ENCODE measurements at places on chromosomes 12 and 14.
A peak's percentile ranks its signal among the peaks of the same experiment; 100 is the strongest.

- no peak for DNase-seq
These were observed 28.8 kb upstream of the DTX1 start for GRCh38 chr12:113027726-113028125.

DNA sequence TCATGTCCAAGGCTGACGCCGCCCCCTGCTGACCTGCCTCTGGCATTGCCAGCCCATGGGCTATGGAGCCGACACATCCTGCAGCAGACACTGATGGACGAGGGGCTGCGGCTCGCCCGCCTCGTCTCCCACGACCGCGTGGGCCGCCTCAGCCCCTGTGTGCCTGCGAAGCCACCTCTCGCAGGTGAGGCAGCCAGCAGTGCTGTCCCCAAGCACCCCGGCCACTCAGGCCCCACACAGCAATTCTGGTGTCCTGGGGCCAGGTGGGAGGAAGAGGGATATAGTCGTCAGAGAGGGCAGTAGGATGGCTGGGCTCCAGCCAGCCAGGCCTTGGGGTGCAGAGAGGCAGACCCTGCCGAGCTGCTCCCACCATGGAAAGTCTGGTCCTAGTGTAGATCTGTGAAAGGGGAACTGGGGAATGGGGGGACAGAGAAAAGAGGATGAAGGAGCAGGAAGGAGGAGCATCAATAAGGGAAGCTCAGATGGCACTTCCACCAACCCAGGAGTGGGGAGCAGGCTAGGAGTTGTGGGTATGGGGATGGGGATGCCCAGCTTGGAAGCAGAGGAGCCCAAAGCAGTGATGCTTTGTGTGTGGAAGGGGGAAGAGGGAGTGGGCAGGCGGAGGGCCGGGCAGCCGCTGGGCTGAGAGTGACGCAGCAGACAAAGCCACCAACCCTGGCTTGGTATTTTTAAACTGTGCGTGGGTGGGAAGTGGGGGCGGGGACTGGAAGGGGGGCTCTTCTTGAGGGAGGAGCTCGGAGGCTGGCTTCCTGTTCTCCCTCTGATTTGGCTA is 4.7 kb downstream of the NAB2 start:
- no peak for DNase-seq

DNA sequence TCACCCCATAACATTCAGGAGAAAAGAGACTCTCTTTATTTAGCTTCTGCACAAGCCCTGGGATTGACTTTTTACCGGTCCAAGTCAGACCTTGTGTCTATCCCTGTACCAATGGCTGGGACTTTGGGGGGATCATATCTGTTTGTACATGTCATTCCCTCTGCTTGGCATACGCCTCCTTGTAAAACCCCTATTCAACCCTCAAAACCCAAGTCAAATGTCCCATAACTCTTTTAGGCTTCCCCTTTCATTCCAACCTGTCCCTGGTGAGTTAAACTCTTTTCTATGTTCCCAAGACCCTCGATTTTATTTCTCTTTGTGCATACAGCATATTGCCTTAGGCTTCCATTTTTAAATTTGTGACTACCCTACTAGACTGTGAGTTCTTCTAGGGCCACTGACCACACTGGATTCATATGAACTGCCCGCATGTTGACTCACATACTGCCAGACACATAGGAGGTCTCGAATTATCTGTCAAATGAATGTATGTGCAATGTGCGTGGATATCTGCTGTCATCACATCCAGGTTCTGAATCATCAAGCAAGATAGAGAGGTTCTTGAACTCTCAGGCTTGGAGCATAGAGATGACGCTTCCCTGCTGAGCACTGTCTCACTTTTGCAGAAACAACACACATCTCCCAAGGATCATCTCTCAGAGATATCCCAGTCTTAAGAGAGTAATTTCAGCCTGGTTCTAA is 548.6 kb upstream of the TBX3 start:
- DNase-seq = no peak

DNA sequence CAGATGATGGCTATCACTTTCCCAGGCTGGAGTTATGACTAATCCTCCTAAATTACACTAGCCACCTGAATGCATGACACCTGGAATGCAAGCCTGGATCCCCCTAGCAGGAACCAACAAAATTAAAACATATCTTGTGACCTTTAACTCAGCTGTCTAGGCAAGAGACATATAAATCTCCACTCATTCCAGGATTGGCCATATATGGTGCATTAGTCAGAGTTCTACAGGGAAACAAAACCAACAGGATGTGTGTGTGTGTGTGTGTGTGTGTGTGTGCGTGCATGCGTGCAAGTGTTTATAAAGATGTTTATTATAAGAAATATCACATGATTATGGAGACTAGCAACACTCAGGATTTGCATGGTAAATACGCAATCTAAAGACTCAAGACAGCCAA is 212.8 kb downstream of the KIF21A start:
- DNase-seq = no peak

- no peak for DNase-seq
These were observed 309.4 kb downstream of the BTG1 start for GRCh38 chr12:91836264-91836663.

DNA sequence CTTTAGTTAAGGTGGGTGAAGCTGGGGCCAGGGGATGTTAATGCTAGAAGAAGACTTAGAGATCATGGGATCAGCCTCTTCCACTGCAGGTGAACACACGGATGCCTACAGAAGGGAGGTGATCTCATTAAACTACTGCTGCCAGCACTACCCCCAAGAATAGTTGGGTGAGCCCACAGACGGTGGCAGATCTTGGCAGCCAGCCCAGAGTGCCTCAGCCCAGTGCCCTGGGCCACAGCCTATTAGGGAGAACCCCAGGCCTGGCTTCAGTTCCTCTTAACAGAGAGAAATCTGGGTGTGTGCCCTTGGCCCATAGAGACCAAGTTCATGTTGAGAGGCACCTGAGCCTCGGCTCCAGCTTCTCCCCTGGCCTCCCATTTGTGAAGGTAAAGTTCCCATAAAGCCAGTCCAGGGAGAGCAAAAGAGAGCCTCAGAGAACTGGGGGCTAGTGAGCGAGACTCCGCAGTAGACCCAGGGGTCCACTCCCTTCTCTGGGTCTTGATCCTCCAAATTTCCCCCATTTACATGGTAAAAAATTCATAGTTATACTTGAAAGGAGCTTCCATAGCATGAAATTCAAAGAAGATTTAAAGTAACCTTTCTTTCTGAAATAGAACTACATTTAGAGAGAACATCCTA is 125.0 kb upstream of the CCND2 start:
- no peak for DNase-seq

DNA sequence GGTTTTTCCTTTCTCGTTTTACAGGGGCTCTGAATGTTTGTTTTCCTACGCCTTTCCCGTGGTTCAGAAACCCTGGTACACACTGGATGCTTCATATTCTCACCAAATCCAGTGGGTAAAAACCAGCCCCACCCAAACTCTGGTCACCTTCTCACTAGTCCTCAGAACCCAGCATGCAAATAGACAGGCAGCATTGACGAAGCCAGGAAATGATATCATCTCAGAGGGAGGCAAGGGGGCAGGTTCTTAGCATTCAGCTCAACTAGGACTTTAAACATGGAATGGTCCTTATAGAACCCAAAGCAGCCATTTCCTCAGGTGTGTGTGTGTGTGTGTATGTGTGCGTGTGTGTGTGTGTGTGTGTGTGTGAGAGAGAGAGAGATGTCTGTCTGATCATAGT is 142.0 kb downstream of the KCNK10 start:
- no peak for DNase-seq

DNA sequence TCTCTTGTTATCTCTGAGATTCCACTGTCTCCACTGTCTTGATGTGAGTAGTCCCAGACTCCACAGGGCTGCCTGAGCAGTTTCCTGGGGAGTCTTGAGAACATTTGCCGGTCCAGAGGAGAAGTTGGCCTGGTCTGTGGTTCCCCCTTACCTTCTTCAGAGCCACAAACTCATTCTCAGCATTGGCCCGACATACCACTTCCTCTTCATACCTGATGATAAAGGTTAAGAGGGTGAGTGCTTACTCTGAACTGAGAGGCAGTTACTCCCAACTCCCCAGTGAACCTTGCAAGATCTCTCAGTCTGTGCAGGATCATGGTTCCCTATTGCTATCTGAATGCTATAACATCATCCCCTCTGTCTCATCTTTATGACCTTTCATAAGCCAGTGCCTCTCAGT is 2.6 kb downstream of the KRT84 start:
- no peak for DNase-seq

- DNase-seq = no peak
These were observed 129.9 kb upstream of the FRMD6 start for GRCh38 chr14:51521764-51522163.

DNA sequence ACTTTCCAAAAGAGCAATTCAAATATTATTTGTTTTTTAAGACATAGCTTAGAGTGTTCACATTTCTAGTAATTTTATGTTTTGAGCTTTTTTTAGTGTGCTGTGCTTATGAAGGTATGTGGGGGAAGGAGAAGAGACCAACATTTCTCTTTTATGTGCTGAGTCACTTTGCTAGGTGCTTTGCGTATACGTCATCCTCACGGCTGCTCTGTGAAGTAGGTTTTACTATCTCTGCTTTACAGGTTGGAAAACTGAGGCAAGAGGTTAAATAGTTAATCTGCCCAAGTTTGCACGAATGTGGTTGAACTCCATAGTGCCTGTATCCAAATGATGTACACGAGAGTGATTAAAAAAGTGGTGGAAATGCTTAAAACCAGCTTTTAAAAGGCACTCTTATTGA is 75.9 kb downstream of the AEBP2 start:
- DNase-seq = no peak

- DNase-seq = no peak
These were observed 264.8 kb downstream of the PDZRN4 start for GRCh38 chr12:41452838-41453407.

DNA sequence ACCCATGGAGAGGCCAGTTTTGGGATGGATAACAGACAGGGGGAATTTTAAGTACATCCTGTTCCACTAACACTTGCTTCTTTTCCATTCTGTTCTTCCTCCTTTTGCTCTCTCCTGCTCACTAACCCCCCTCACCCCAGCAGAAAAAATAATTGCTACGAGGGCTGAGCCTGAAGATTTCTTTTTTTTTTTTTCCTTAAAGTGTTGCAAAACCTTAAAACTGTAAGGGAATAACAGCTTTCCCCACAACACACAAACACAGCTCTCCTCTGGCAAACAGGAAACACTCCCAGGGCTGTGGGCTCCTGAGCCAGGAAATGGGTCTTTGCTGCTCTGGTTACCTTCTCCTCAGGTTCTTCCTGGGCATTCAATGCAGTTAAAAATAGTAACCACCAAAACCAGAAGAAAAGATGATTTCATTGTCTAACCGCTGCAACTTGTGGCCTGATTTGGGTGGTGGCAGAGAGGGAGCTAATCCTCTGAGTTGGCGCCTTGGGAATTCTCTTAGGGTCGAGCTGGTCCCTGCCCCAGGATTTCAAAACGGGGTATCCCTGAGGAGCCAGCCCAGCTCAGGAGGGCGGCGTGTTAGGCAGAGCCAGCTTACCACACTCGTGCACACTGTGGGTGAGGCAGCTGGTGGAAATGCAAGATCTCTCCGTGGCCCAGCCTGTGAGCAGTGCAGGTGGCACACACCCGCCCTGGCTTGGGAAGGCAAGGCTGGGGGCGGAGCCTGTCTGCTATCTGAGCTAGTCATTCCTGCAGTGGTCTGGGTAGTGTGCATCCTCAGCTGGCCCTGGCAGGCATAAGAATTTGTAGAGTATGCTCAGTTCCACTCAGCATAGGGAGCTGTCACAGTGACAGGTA is 17.1 kb upstream of the EMP1 start:
- peak; percentile 38 for DNase-seq

GRCh38 chr12:114165921-114166320 is 199.8 kb upstream of the RBM19 start:
- DNase-seq = no peak

- no peak for DNase-seq
These were observed 371.3 kb downstream of the GRIN2B start for GRCh38 chr12:13609894-13610679.

- no peak for DNase-seq
These were observed 60.5 kb downstream of the BTG1 start for GRCh38 chr12:92085040-92085735.

DNA sequence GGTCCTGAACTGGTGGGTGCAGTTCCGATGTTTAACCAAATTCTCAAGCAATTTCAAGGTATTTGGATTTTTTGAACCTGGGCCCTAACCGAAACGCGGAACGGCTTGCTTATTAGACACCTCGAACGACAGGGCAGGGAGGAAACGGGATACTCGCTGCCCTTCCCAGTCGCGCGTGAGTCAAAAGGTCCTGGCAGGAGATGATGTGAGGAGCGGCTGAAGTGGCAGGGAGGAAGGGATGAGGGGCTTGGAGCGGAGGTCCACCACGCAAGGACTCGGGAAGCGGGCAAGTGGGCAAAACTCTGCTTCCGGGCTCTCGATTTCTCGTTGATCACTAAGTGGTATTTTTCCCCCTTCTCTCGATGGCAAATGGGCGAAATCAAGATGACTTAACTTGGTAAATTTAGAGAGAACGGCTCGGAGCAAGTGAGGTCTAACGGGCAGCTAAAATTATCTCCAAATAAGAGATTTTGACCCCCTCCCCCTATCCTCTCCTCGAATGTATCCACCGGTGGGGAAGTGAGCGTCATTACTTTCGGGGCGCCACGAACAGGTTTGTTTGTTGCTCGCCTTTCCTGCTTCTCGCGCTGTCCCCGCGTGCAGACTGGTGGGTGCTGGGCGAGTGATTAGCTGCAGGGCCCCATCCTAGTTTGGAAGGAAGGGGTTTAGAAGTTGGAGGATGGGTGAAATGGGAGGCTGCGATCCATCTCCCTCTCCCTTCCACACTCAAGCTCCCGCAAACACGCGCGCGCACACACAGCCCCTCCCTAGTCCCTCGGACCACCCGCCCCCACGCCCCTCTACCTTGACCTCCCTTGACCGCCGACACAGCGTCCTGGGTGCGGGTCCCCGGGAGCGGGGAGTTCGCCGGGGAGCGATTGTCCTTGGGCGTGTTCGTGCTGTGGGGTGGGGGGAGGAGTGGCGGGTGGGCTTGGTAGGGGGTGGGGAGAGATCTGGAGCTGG is 986 bp upstream of the NTF3 start:
- DNase-seq = no peak

DNA sequence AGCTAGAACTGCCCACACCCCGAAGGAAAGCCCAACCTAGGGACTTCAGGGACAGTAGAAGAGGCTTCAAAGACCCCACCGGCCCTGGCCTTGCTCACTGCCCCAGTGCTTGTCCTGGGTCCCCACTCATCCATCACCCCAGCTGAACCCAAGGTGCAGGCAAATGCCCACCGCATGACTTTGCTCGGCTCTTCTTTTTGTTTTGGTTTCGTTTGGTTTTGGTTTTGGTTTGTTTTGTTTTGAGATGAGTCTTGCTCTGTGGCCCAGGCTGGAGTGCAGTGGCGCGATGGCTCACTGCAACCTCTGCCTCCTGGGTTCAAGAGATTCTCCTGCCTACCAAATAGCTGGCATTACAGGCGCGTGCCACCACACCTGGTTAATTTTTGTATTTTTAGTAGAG is 9.0 kb downstream of the CCDC85C start:
- no peak for DNase-seq

DNA sequence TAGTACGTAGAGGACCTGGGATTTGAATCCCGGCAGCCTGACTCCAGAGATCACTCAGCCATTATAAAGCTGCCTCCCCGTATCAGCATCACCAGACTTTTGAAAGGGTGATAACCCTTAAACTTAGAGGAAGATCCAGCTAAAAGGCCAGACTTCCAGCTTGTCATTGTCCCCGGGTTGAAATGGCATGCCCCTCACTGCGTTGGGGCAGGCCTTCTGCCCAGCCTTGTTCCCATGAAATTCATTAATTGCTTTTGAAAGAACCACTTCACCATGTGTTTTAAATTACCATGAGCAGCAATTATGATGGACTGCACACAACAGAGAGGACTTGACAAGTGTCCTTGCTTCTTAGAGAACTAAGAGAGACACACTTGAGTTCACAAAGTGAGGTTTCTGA is 269.6 kb upstream of the CRY1 start:
- DNase-seq = no peak

GRCh38 chr12:130454296-130454695 is 116.6 kb downstream of the PIWIL1 start:
- DNase-seq = no peak

- DNase-seq = no peak
These were observed 41.7 kb downstream of the RASSF9 start for GRCh38 chr12:85794531-85794930.

Measured in activated CD4-positive, alpha-beta T cell treated with anti-CD3 and anti-CD28 coated beads for 1 hour (primary cell).